Stimulated activated naive CD8-positive, alpha-beta T cell treated with anti-CD3 and anti-CD28 coated beads, Interleukin-15, Interleukin-2, amounts not matched to agents 100 U/mL and 50 U/mL, for 24 hours (primary cell): ENCODE measurements at places on chromosomes 13 and 19.

DNA sequence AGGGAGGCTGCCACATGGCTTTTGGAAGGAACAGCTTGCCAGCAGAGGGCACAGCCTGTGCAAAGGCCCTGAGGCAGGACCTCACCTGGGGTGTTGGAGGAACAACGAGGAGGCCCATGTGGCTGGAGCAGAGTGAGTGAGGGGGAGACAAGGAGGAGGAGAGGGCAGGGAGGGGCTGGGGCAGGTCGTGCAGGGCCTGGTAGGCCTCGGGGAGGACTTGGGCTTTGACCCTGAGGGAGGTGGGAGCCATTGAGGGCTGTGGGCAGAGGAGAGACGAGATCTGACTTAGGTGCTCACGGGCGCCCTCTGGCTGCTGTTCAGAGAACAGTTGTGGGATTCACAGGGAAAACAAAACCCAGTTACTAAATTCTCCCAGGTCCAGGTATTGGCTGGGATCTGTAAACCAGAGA, 25.2 kb downstream of the ZNRF4 start:
- peak; percentile 51 for DNase-seq

GRCh38 chr13:23367907-23368306, 65.6 kb downstream of the SACS start:
- no peak for DNase-seq

DNA sequence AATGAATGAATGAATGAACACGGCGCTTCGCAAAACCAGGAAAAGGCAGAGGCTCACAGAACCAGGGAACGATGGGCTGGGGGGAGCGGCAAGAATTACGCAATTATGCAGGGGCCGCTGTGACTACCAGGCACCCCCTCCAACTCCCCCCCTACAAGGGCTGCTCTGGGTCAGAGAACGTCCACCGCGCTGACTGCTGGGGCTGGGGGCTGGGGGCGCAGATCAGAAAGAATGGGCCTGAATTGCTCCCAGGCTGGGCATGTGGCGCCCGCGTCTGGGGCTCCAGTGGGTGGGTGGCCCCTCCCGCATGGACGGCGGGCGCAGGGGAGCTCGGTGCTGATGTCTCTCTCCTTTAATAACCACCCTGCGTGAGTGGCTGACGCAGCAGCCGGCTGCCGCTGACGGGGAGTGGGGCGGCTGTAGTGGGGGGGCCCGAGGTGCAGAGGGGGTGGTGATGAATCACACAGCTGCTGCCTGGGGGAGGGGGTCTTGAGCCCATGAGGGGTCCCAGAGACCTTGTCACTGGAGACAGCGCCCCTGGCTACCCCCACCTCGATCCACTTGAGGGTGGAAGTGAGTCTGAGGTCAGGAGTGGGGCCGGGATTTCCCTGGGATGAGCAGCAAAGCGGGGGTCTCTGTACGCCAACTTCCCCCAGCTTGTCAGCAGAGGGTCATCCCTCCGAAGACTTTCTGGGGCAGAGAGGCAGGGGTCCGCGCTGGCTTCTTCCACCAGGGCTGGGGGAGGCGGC, 1.5 kb upstream of the CIRBP start:
- DNase-seq = no peak

GRCh38 chr13:44415815-44416214, 42.2 kb downstream of the SERP2 start:
- DNase-seq = no peak

DNA sequence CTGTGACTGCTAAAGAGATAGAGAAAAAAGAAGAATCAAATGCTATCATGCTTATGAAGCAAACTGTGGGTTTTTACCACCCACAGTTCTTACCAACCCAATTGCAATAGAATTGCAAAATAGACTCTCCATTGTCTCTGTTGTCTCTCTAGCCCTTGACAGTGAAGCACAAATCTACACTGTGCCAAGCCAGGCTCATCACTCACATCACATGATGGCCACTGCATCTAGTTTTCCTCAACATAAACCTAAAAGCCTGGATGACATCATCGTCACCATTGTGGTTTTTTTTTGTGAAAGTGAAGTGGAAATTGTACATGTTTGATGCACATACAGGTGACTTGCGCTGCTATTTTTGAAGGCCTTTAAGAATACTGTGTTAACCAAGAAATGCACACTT, 56.1 kb downstream of the KL start:
- no peak for DNase-seq

DNA sequence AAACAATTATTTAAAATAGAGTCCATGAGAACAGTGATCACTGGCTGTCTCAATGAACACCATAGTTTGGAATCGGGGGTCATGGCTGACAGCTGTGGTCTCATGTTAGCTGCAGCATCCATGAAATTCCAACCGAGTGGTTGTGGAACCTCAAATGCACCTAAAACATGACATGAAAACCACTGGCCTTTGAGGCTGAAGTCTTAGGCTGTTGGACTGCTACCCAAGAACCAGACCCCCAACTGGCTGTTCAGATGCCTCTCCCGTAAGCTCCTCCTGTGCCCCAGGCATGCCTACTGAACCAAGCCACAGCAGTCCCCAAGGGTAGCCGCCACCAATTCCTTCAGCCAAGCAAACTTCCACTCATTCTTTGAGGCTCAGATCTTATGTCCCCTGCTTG, 50.5 kb downstream of the ATP7B start:
- no peak for DNase-seq

DNA sequence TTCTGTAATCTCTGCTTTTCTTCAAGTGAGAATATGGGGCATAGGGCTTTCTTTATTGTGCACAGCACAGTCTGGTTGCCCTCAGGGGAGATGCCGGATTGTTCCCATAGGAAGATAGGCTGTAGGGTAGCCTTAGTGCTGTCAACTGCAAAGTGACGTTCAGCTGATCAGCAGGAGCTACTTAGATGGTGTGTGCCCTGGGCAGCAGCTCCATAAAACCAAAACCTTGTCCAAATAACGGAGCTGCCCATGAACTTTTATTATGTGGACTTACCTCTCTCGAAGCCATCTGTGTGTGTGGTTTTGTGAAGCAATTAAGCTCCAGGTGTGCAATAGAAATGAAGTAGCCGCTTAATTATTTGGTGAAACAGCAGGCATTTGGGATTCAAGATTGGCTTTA, 120.0 kb upstream of the RNF113B start:
- DNase-seq = no peak

DNA sequence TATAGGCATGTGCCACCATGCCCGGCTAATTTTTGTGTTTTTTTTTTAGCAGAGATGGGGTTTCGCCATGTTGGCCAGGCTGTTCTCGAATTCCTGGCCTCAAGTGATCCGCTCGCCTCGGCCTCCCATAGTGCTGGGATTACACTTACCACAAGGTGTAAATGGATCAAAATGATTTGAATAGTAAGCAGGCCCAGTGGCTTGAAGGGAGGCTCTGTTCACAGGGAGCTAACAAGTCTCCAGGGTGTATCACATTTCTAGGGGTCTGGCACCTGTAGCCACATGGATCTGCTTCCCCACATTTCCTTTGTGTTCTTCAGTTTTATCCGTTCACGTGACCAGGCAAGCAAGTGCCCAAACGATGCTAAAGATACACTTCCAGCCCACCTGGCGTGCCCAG, 13.5 kb upstream of the CNFN start:
- DNase-seq = no peak

GRCh38 chr13:50303963-50304721, 288.9 kb downstream of the KCNRG start:
- DNase-seq = no peak

DNA sequence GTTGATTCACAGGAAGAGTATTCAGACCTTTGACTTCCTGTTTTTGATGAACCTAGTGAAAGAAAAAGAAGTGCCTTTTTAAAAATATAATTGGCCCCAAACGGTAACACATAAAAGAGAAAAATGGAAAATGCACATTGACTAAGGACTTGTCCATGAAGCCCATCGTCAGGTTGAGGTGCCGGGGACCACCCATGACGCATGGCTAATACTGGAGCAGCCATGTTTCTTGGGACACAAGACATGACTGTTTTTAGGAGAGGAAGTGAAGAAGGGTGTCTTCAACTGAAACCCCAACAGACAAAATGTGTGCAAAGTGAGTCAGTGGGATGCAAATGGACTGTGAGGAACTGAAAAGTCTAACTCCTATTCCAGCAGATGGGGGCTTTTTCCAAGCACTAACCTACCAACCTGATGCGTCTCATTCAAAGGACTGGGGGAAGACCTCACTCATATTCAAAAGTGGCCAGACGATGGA, 459.4 kb downstream of the FOXO1 start:
- DNase-seq = no peak

DNA sequence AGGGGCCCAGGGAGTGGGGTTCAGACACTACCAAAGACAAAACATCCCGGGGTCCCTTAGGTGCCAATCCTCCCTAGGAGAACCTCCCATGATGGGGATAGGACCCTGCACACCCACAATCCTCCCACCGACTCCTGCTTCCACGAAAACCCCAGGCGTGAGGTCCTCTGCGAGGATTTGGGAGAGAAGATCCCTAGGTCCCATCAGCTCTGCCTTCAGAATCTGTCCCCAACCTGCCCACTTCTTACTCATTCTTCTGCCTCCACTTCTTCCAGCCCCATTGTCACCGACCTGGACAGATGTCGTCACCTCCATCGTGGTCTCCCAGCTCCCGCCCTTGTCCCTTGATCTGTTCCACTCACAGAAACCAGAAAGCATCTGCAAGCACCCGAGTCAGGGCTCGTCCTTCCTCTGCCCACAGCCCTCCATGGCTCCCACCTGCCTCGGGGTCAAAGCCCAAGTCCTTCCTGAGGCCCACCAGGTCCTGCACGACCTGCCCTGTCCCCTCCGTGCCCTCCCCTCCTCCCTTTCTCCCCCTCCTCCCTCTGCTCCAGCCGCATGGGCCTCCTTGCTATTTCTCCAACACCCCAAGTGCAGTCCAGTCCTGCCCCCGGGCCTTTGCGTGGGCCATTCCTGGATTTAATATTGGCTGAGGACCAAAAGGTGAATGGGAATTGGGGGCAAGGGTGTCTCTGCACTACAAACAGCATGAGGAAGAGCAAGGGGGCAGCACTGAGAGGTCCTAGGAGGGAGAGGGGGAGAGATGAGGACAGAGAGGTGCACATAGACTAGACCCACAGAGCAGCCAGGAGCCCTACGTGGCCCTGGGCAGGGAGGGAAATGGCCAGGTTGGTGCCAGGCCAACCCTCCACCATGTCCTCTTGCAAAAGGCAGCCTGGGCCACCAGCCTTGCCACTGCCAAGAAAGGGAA, 51.3 kb downstream of the PTPRS start:
- no peak for DNase-seq

DNA sequence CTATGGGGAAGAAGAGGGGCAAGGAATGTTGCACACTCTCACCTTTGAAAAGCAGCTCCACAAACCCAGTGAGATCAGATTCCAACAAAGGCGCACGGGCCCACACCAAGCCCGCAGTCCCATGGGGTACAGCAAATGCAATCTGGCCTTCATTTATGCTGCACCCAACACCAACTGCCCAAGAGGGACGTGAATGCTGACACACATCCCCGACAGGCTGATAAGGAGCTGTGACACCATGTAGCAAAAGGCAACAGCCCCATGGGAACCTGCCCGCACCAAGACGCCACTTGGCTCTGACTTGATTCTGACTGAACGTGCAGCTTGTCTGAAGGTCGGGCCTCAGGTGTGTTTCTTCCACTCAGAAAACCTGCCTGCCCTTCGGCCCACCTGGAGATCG, 17.3 kb downstream of the REXO1 start:
- DNase-seq = no peak

- no peak for DNase-seq
Observed at GRCh38 chr13:105641121-105641520, 894.3 kb downstream of the EFNB2 start.

GRCh38 chr19:48752496-48753365, at the start of gene FUT1:
FUT1 (minus strand) TSS chr19:48752641; CDS start chr19:48751281, 1,360 bp downstream.
- DNase-seq = peak; percentile 32

GRCh38 chr13:54368387-54368786, 1339.8 kb downstream of the OLFM4 start:
- no peak for DNase-seq

- DNase-seq = no peak
Observed at GRCh38 chr13:41582027-41582463, 124.7 kb downstream of the RGCC start.
